ENCODE measurements at places on chromosomes 16 and 17.

GRCh38 chr16:87461466-87461991 is 31.3 kb downstream of the ZCCHC14 start:
- DNase-seq, result no peak

DNA sequence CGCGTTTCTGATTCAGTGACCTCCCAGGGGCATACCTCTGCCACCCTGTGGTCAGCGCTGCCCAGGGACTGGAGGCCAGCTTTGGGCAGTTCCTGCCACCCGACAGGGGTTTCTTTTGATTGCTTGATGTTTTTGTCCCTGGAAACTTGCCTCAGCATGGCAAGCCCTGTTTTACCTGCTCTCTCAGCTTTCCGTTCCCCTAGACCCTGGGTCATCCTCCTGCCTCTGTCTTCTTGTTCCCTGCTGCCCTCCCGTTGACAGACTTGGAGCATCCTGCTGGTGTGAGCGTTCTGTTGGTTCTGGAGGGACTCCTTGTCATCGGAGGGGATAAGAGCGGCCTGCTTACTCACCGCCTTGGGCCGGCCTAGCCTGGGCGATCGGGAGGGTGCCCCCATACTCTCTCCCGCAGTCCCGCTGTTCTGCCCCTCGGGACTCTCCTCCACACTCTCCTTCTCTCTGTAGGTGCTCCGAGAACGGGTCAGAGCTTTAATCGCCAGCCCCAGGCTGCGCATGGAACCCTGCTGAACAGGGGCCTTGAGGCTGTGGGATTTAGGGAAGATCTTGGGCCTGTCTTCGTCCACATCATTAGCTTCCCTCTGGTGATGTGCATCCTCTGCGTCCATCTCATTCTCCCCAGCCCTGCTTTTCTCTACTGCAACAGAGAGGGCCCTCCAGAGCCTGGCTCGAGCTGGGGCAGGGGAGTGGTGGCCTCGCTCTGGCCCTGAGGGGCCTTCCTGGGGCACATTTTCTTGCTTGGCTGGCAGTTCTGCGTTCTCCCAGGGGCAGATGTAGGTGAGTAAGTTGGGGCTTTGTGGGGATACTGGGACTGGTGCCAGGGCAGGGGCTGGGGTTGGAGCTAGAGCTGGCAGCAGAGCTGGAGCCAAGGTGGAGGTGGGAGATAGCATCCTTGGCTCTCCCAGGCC is 13.7 kb downstream of the GPR179 start:
- no peak for DNase-seq

DNA sequence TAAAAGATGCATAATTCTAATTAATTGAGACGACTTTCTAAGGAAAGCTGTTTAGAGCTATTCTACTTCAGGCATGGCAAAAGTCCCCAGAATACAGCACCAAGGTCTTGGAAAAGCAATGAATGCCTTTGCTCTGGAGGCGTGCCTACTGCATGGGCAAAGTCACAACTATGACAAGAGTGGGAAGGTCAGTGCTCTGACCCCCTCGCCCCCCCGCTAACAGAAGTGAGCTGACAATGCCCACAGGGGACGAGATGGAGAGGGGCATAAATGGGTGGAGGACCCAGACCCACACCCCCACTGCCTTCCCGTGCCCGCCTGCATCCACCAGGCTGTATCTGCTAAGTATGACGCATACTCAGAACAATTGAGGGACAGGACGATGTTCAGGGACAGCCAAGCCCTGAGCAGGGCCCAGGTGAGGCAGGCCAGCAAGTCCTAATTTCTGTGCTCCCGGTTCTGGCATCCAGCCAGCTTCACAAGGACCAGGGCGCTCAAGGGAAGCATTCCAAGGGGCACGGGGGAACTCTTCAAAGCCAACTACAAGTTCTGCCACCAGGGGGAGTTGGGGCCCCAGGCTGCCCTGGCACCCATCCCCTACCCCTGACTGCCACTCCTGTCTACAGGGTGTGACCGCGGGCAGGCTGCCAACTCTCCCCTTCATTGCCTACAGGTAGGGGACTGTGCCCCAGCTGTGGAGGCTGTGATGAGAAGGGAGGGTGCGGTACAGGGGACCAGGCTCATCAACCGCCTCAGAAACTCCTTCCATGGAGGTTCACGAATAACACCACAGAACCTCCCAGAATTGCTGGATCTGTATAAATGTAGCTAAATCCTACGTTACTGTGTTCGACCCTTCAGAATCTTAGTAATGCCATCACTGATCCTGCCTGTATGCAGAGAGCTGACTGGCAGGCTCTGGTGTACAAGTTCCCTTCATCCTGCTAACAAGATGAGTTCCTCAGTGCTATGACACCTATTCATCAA is 20.8 kb downstream of the NPRL3 start:
- no peak for DNase-seq

DNA sequence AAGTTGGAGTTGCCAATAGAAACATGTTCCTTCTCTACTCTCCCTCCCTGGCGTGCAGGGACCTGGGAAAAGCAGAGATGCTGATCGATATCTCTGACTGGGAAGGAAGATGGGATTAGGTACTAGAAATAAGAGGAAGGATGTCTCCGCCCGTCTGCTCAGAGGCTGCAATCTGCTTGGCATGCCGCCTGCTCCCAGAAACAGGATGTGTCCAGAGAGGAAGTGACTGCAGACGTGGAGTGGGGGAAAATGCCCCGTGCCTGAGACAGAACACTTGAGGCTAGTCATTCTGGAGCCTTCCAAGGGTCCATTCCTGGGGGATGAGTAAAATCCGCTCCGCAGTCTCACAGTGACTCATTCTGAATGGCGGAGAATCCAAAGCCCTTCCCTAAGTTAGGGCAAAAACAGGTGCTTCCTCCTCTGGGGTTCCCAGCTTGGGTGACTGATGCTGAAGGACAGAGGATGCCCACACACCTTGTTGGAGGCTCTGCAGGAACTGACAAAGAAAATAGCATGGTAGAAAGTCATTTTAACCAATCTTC is 45.0 kb upstream of the SMURF2 start:
- DNase-seq, result peak; percentile 99

DNA sequence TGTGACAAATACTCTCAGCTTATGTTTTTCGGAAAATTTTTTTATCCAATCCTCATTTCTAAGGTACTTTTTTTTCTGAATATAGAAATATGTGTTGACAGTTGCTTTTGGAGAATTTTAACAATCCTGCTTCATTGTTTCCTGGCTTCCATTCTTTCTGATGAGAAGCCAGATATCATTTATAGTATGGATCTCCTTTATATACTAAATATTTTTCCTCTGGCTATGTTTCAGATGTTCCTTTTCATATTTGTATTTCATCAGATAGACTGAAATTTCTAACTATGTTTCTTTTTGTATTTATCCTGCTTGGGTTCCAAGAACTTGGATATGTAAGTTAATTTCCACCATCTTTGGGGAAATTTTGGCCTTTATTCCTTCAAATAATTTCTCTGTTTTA is 138.9 kb upstream of the CDH11 start:
- DNase-seq, result no peak

- DNase-seq, result no peak
These were observed 24.9 kb upstream of the GRB2 start for GRCh38 chr17:75430159-75430974.

GRCh38 chr16:68470461-68471150 is 22.3 kb upstream of the SMPD3 start:
- no peak for DNase-seq

DNA sequence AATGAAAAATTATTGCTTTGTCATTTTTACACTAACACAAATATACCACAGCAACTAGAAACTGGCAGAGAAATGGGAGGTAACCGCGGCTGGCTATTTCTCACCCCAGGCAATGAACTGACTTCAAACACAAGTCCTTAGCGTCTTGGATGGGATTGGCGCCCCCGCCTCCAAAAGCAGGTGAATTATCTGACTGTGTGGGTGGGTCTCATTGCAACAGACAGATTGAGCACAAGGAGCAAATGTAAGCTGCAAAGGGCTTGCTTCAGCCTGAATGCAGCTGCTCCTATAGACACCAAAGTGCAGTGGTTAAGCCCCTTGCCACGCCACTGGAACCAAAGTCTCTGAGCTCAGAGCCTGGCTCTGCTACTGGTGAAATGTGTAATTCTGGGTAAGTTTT is 225.0 kb downstream of the XYLT1 start:
- DNase-seq, result no peak
